Stimulated activated CD8-positive, alpha-beta memory T cell treated with anti-CD3 and anti-CD28 coated beads, Interleukin-7, amount 100 ng/mL, for 48 hours (primary cell): ENCODE measurements at places on chromosomes 7 and 10.

DNA sequence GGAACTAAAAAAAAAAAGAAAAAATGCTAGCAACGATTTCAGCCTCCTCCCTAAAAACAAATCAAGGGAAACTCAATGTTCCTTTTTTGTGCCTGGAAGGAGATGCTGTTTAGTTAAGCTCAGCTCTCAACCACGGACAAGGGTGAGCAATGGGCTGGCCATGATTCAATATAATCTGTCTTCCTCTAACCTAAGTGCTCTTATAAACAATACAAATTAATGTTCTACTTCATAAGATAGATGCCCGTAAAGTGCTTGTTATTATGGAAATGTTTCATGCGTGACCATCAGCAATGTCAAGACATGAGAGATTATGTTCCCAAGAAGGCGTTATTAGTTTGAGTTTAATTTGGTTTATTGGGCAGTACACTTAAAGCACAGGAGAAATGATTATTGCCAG is 320.3 kb downstream of the SFMBT2 start:
- no peak for DNase-seq

- DNase-seq = no peak
Observed at GRCh38 chr10:130121486-130122079, 11.0 kb upstream of the C10orf143 start.

- no peak for DNase-seq
Observed at GRCh38 chr10:97517778-97518300, 19.1 kb downstream of the UBTD1 start.

DNA sequence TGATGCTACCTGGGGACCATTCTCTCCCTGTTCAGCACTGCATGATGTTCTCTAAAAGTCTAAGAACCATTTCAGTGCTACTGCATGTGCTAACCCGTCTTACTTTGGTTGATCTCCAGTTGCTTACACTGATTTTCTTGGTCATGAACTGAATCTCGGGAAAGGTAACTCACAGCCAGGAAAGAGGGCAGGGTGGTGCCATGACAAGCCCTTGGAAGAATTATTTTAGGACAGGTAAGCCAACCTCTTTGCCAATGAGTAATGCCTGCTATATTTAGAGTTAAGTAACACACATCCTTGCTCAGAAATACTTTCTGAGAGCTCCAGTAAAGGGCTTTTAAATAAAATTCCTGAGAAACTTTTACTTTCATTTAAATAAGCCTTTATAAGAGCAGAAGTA is 126.7 kb downstream of the ARL4A start:
- DNase-seq = no peak

DNA sequence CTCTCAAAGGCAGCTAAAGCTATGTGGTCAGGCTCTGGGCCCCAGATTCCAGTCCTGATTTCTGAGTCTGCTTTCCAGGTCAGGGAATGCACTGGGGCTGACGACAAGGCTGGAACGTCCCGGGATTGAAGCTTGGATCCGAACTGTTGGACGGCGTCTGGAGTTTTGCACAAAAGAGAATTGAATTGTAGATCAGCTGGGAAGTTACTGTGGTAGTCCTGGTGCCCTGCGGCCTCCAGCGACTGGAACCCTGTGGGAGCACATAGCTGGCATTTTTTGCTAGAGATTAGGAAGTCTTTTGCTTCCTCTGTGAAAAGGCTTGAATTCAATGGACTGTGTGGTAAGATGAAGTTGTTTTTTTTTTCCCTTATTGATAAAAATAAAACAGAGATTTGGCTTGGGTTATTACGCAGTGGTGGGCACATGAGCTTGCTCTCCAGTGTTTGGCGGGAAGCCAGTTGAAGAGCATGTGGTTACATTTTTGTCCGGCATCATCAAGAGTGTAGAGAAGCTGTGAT is at the start of gene HK1:
Gene HK1, plus strand, starts transcription at position 51 of the 518 bp plus-strand sequence.
- no peak for DNase-seq

DNA sequence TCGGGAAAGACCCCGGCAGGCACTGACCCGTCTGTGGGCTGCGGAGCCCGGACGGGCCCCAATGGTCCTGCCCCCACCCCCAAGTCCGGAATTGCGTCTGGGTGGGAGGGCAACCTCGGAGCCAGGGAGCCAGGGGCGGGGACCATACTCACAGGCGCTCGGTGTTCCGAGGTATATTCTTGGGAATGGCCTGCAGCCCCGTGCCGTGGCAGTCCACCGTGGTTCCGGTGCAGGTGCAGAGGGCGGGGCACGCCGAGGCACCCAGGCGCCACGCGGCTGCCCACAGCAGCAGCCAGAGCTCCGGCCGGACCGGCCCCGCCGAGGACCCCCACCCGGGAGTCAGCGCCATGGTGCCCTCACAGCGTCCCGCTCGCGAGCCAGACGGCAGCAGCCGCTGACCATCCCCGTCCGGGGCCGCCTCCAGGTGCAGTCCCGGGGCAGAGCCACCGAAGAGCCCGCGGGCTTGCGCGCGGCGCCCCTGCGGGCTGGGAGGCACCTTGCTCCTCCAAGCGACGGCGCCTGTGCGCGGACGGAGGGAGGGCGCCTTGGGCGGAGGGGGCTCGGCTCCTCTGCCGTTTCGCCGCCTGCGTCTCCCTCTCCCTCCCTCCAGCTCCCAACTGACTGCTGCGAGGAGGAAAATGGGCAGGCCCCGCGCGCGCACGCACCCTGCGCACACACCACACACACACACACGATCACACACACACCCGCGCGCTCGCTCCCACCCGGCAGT is at the start of gene SLIT1:
Gene SLIT1, minus strand, starts transcription at position 634 of the 733 bp plus-strand sequence. Its CDS starts 285 bp downstream, at position 349.
- DNase-seq = no peak

DNA sequence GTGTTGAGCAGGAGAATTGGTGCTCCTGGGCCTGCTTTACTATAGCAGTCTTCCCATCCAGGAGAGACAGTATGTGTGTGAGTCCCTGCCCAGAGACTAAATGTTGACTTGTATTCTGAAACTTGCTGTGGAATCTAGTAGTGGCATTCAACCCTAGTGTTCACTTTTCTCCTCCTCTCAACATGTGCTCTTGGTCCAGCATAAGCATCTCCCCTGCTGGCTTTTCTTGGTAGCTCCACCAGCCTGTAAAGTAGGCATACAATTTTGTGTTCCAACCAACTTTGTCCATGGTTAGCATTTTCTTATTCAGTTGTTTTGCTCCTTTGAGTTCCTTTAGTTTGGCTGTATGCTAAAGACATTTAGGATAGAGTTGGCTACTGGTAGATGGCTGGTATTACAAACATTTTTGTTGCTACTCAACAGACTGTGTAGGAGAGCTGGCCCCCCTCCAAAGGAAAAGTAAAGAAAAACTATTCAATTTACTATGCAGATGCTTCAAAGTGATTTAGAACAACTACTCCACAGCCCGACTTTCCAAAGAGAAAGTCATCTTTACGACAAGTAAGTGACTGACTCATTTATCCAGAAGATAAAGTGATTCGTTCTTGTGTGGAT is 46.0 kb downstream of the ASB4 start:
- no peak for DNase-seq

- no peak for DNase-seq
Observed at GRCh38 chr7:91194841-91195240, 69.4 kb upstream of the FZD1 start.

DNA sequence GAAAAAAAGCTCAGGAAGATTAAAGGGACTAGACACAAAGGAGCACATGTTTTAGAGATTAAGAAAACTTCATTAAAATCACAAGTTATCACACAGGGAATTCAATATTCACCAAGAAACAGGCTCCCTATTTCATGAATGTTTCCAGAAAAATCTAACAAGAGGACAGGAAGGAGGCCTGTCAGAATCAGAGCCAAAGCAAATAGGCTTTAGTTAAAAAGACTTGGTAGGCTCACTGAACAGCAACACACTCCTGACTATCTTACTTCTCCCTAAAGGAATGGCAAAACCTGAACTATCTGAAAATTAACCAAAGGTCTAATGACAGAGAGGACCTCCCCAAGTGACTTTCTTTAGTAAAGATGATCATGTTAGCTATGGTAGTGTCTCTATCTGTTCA is 188.3 kb upstream of the MEOX2 start:
- no peak for DNase-seq
